Osteocyte (in vitro differentiated cells): ENCODE measurements at places on chromosomes 4 and X. TPM values are rescaled to one million over a fixed set of nuclear protein-coding genes. Genes with fewer than 3 reads are reported as not detected.
A peak's percentile ranks its signal among the peaks of the same experiment; 100 is the strongest.

Gene MAML3
- 8.0 and 8.2 TPM in 2 replicates for total RNA-seq

Gene DSPP
- not detected in 2 replicates for total RNA-seq

Gene GC
- total RNA-seq = not detected in 2 replicates

Gene MAGEC1
- not detected in 2 replicates for total RNA-seq

DNA sequence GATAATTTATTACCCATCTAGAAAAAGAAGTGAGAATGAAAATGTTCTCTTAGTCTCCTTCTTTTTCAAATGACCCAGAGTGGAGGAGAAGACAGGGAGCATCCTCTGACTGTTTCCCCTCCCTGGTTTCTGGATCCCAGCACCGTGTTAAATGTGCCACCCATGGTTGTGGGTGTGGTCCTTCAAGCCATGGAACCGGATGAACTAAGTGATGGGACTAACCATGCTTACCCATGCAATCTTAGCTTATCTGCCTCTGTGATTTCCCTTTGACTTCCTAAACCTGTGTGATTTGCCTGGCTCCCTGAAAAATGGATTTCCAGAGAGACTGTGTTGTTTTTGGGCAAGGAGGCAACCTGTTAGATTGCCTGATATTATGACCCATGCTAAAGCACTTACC is 437.1 kb downstream of the MAGEB5 start:
- no peaks in the 10 kb centered on the region for H3K4me1 ChIP-seq
- H3K36me3 ChIP-seq = no peaks in the 10 kb centered on the region
- no peak overlapping the region for H3K4me3 ChIP-seq
- peaks cover 6% of the 10 kb centered on the region for H3K27me3 ChIP-seq
- no peak overlapping the region for H3K27ac ChIP-seq

DNA sequence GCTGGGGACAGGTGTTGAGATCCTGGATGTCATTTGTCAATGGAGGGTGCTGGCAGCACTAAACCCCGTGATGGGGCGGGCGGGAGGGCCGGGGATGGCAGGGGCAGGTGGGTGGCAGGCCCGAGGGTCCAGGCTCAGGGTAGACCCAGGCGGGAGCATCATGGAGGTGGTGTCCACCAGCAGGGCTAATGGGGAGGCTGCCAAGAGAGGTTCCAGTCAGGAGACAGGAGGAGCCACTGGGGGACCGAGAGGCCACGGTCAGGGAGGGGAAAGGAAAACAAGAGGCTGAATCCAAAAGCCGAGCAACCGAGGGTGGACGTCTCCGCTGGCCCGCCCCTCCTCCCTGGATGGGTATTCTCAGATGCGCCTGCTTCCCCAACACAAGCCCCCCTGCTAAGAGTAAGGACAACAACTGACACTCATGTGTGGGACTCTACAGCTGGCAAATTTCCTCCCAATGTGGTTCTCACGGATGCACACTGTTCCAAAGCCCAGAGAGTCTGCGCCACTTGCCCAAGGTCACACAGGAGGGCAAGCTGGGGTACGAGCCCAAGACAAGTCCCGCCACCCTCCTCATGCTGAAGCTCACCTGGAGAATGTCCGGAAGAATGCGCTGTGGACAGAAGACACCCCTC is 132.0 kb downstream of the CPZ start:
- peaks cover 3% of the 10 kb centered on the region for H3K27me3 ChIP-seq
- peak; percentile 69 for DNase-seq
- no peaks in the 10 kb centered on the region for H3K36me3 ChIP-seq
- H3K4me3 ChIP-seq = no peak overlapping the region
- no peaks in the 10 kb centered on the region for H3K4me1 ChIP-seq

DNA sequence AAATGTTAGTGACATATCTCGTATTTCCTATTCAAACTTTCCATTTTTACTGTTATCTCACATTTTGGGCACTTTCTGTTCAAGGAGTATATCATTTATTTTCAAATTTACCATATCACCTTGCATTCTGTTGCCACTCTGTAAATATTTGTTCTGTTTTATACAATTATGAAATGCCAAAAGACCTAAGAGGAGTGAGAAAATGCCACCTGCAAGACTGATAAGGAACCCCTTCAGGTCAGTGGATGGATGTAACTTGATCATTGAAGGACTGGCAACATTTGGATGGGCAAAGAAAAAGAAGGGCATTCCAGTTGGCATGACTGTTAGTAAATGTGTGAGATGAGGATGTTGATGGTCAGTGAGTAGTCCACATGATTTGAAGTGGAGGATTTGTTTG is 79.1 kb downstream of the OTC start:
- no peak for DNase-seq
- no peaks in the 10 kb centered on the region for H3K4me1 ChIP-seq
- H3K27ac ChIP-seq = no peak overlapping the region

DNA sequence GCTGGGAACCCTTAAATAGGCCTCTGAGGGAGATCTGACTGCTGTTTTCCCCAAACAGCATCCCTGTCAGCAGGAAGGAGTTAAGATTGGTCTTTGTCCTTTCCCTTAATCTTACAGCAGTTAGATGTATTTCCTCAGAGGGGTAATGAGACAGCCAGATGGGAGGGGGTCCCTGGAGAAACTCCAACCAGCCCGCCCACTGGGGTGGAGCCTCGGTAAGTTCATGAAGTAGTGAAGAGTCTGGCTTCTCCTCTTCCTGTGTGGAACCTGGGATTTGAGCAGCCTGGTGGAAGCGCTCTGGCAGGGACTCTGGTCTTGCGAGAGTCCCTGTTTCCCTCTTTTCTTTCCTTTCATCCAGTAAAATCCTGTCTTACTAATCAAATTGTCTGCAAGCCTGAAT is 330.0 kb downstream of the TLL1 start:
- H3K27me3 ChIP-seq = peaks cover 11% of the 10 kb centered on the region
- no peaks in the 10 kb centered on the region for H3K4me1 ChIP-seq

GRCh38 chrX:47650164-47651042 is at the start of gene ELK1:
TSS of gene ELK1 (minus strand) at chrX:47650563. CDS start at chrX:47641441, 9,122 bp downstream.
- H3K27me3 ChIP-seq = no peaks in the 10 kb centered on the region
- H3K36me3 ChIP-seq = peaks cover 5% of the 10 kb centered on the region
- H3K4me3 ChIP-seq = peak within 1 kb of the TSS; percentile 81
- peak; percentile 98 for DNase-seq

GRCh38 chrX:87895421-87895820 is 377.8 kb downstream of the KLHL4 start:
- no peaks in the 10 kb centered on the region for H3K27me3 ChIP-seq
- DNase-seq = no peak

GRCh38 chr4:83189631-83190136 is 75.2 kb upstream of the PLAC8 start:
- H3K36me3 ChIP-seq = no peaks in the 10 kb centered on the region
- no peaks in the 10 kb centered on the region for H3K4me1 ChIP-seq
- no peak overlapping the region for H3K27ac ChIP-seq
- no peaks in the 10 kb centered on the region for H3K27me3 ChIP-seq
- DNase-seq = no peak

DNA sequence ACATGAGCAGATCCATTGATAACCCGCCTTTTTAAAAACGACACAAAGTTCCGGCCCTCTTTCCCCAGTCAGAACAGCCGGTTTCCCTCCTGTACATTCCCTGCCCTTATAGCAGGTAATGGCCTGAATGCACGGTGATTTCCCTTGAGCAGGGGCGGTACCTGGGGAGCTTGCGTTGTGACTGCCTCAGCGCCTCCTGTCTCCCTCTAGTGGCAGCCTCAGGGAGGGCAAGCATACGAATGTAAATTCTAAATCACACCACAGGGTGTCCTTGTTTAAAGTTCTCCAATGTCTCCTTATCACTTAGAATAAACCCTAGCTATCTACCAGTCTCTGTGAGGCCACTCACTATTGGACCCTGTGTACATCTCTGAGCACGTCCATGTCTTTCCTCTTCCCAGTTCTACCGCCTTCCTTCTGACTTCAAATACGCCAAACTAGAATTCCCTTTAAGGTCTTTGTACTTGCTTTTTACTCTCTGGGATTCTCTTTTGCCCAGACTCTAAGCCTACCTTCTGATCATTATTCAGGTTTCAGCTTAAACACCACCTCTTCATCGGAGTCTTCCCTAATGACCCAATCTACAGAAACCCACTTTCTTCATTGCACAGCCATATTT is 18.4 kb upstream of the LDB2 start:
- H3K27ac ChIP-seq = no peak overlapping the region
- DNase-seq = no peak
- H3K4me3 ChIP-seq = no peak overlapping the region
- H3K4me1 ChIP-seq = no peaks in the 10 kb centered on the region

GRCh38 chr4:102440498-102440897 is 60.7 kb upstream of the NFKB1 start:
- H3K4me1 ChIP-seq = peaks cover 17% of the 10 kb centered on the region
- DNase-seq = no peak
- peaks cover 2% of the 10 kb centered on the region for H3K27me3 ChIP-seq
- H3K27ac ChIP-seq = no peak overlapping the region
- H3K4me3 ChIP-seq = no peak overlapping the region
- H3K36me3 ChIP-seq = no peaks in the 10 kb centered on the region

GRCh38 chr4:53705151-53705764 is 114.0 kb upstream of the LNX1 start:
- H3K36me3 ChIP-seq = no peaks in the 10 kb centered on the region
- no peak for DNase-seq
- H3K27ac ChIP-seq = no peak overlapping the region
- peaks cover 58% of the 10 kb centered on the region for H3K4me1 ChIP-seq
- no peaks in the 10 kb centered on the region for H3K27me3 ChIP-seq

GRCh38 chr4:187606581-187606980 is 389.0 kb upstream of the ZFP42 start:
- peaks cover 62% of the 10 kb centered on the region for H3K4me1 ChIP-seq
- H3K4me3 ChIP-seq = no peak overlapping the region
- no peak overlapping the region for H3K27ac ChIP-seq
- DNase-seq = no peak
- no peaks in the 10 kb centered on the region for H3K27me3 ChIP-seq

DNA sequence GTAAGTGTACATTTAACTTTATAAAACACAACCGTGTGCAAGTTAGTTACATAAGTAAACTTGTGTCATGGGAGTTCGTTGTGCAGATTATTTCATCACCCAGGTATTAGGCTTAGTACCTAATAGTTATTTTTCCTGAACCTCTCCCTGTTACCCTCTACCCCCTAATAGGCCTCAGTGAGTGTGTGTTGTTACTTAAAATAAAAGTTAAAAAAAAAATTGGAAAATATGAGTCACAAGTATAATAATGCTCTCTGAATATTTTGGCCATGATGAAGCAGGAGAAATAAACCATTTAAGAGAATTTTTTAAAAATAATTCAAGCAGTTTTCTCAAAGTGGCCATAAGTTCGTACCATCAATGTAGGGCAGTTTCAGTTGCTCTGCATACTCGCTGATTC is 105.1 kb upstream of the GRID2 start:
- H3K4me3 ChIP-seq = peak overlapping the region; percentile 27
- H3K4me1 ChIP-seq = peaks cover 7% of the 10 kb centered on the region
- peak overlapping the region; percentile 51 for H3K27ac ChIP-seq
- H3K27me3 ChIP-seq = peaks cover 4% of the 10 kb centered on the region

- H3K4me1 ChIP-seq = no peaks in the 10 kb centered on the region
- DNase-seq = no peak
- H3K36me3 ChIP-seq = no peaks in the 10 kb centered on the region
Measured at GRCh38 chr4:75251547-75251946, 262.7 kb downstream of the RCHY1 start.

GRCh38 chr4:4461850-4462249 is 74.9 kb downstream of the NSG1 start:
- H3K27ac ChIP-seq = no peak overlapping the region
- no peak for DNase-seq
- no peak overlapping the region for H3K4me3 ChIP-seq
- peaks cover 30% of the 10 kb centered on the region for H3K36me3 ChIP-seq
- H3K4me1 ChIP-seq = no peaks in the 10 kb centered on the region
- H3K27me3 ChIP-seq = no peaks in the 10 kb centered on the region

DNA sequence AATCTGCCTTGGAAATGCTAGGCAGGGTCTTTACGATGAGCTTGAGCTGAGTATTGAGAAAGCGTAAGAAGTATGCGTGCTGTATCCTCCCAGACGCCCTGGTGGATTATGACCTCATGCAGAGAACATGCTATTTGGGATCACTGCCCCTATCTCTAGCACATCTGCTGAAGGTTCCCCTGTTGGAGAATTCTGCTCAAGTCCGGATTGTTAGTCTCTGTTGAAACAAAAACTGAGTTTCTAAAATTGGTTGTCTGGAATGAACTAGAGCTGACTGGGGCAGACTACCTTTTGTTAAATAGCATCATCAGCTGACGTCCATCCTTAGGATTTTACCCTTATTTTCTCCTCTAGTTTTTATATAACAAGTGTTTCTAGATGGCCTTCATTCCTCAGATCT is 7.5 kb downstream of the FHDC1 start:
- no peak for DNase-seq
- H3K27me3 ChIP-seq = no peaks in the 10 kb centered on the region
- peak overlapping the region; percentile 16 for H3K27ac ChIP-seq

DNA sequence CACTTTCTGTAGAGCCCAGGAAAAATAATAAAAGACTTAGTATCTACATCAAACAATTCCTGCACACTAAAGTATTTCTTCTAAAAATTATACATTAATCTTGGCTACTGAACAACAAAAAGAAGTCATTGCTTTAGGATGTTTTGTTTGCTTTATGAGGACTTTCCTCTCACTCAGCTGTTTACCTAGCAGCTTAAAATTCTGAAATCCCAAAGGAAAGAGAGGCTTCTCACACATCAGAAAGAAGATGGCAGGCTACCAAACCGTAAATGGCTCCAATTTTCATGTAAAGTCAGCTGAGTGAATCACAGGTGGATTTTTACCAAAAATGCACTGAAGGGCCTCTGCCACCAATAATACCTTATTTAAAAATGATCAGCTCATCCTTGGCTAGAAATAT is 9.0 kb upstream of the TRPC3 start:
- no peaks in the 10 kb centered on the region for H3K4me1 ChIP-seq
- DNase-seq = no peak
- no peak overlapping the region for H3K4me3 ChIP-seq
- H3K27me3 ChIP-seq = peaks cover 56% of the 10 kb centered on the region

DNA sequence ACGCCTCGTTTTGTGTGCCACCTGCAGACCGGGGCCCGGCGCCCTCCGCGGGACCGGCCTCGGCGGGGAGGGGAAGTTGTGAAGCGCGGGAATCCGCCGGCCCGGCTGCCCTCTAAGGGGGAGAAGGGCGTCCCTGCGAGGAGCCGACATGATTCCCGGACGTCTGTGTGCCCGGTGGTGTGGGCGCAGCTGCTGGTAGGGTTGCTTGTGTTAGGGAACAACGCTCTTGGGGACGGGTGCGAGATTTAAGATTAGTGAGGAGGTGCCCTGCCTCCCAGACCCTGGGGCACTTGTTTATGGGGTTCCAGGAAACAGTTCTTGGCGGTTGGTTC is 627 bp downstream of the CDKN2AIP start:
- peaks cover 32% of the 10 kb centered on the region for H3K36me3 ChIP-seq
- DNase-seq = no peak
- peak overlapping the region; percentile 92 for H3K27ac ChIP-seq
- H3K4me3 ChIP-seq = peak overlapping the region; percentile 95
- H3K27me3 ChIP-seq = no peaks in the 10 kb centered on the region
